ENCODE measurements at places on chromosomes 16 and 17. TPM values are rescaled to one million over a fixed set of nuclear protein-coding genes. Genes with fewer than 3 reads are reported as not detected.

GRCh38 chr17:80970044-80970761 lies 21.4 kb upstream of the CHMP6 start:
- DNase-seq = no peak

DNA sequence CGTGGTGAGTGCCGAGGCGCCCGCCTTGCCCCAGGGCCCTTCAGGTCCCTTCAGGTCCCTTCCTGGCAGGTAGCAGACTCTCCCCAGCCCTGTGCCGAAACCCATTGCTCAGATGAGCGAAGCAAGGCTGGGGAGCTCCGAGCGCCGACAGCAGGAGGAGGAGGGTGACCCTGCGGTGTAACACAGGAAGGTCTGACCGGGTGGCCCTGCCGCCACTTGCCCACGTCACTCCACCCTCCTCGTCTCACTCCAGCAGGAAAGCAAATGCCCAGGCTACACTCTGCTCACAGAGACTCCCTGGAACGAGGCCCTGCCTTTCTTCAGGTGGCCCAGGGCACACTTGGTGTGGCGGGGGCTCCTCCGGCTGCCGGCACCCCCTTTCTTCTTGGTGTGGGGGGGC lies 57.2 kb downstream of the ACTG1 start:
- no peak for DNase-seq

DNA sequence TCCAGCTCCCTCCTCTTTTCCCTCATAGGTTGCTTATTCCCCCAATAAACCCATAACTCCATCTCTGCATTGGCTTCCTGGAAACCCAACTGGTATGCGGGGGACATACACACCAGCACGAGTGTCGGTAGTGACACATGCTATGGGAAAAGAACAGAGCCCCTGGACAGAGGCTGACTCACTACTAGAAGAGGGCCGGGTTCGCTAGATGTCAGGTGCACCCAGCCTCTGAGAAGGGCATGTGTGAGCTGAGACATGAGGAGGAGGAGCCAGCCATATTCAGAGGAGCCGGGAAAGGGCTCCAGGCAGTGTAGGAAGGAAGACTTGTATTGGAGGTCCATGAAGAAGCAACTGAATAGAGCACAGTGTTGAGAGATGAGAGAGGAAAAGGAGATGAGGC lies 241.1 kb downstream of the SOX9 start:
- DNase-seq = no peak

GRCh38 chr16:8887952-8888560 lies 5.9 kb downstream of the LITAFD start:
- DNase-seq = no peak

DNA sequence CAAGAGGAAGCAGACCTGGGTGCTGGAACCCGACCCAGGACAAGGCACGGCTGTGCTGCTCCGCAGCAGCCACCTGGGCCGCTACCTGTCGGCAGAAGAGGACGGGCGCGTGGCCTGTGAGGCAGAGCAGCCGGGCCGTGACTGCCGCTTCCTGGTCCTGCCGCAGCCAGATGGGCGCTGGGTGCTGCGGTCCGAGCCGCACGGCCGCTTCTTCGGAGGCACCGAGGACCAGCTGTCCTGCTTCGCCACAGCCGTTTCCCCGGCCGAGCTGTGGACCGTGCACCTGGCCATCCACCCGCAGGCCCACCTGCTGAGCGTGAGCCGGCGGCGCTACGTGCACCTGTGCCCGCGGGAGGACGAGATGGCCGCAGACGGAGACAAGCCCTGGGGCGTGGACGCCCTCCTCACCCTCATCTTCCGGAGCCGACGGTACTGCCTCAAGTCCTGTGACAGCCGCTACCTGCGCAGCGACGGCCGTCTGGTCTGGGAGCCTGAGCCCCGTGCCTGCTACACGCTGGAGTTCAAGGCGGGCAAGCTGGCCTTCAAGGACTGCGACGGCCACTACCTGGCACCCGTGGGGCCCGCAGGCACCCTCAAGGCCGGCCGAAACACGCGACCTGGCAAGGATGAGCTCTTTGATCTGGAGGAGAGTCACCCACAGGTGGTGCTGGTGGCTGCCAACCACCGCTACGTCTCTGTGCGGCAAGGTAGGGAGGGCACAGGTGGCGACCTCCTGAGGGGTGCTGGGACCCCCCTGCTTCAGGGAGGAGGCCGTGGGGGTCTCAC lies 667 bp downstream of the FSCN2 start:
- DNase-seq = no peak

GRCh38 chr17:2283302-2283701 lies 20.3 kb downstream of the SMG6 start:
- no peak for DNase-seq

DNA sequence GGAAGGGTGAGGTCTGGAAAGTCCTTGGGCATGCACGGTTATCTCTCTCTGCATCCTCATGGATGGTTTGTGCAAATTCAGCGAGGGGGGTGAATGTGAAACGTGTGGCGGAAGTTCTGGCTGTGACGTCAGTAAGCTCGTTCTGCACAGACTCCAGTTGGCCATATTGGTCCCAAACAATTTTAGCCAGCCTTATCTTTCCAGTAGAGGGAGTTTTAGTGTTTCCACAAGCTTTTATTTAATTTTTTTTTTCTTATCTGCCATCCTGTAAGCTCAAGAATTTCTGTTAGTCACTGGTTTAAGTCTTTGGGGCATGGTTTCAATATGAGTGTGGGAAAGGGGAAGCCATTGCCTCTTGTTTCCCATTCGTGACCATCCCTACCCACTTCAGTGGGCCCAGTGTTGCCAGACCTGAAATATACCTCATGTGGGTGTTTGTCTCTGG lies 39.0 kb downstream of the HLF start:
- DNase-seq = no peak

- no peak for DNase-seq
Measured at GRCh38 chr16:50887500-50888298, 145.8 kb downstream of the CYLD start.

DNA sequence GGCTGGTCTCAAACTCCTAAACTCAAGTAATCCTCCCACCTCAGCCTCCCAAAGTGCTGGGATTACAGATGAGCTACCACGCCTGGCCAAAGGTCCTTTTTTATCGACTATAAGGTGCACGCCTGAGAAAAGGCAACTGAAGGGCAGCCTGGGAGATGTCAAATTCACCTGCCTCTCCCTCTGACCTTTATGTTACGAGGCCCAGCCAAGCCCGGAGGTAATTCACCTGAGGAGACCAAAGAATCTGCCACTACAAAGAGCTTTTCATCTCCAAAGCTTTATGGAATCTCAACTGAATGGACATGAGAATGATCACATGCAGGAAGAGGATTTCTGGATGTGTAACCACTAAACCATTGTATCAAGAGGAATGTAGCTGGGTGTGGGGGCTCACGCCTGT lies 37.2 kb downstream of the LYRM1 start:
- DNase-seq = no peak

- no peak for DNase-seq
Measured at GRCh38 chr17:74807441-74807840, 31.3 kb upstream of the NAT9 start.

GRCh38 chr16:870856-871561 lies 70.5 kb upstream of the GNG13 start:
- no peak for DNase-seq

MYBBP1A gene
- 30.2 TPM for total RNA-seq

KRT24 gene
- not detected for total RNA-seq

SPATA2L gene
- total RNA-seq = 6.2 TPM

GAS7 gene
- total RNA-seq = 60.8 TPM

ERN2 gene
- total RNA-seq = not detected

SLC47A2 gene
- total RNA-seq = 0.39 TPM

Measured in skin of body (tissue), 3 donors.